Stromal cell of bone marrow (primary cell): ENCODE measurements at places on chromosomes 16 and 17.

DNA sequence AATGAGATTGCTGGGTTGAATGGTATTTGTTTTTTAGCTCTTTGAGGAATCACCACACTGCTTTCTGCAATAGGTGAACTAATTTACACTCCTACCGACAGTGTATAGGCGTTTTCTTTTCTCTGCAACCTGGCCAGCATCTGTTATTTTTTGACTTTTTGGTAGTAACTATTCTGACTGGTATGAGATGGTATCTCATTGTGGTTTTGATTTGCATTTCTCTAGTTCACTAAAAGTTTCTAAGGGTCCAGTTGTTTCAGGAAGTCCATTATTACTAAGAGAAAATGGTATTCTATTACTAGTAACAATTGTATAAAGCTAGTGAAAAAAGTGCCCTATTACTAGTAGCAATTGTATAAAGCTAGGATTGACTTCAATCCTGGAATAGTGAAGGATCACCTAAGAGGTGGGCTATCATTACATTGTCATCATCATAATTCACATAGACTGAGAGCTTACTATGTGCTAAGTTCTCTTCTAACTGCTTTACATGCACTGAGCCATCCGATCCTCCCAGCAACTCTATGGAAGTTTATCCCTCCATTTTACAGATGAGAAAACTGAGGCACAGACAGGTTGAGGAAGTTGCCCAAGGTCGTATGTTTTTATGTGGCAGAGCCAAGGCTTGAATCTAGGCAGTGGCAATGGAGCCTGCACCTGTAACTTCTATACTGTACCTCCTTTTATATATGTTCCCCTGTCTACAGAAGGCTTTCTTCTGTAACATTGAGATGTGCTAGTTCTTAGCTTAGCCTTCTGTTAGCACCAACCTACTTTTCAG lies 13.4 kb upstream of the SMIM36 start:
- DNase-seq, result no peak

DNA sequence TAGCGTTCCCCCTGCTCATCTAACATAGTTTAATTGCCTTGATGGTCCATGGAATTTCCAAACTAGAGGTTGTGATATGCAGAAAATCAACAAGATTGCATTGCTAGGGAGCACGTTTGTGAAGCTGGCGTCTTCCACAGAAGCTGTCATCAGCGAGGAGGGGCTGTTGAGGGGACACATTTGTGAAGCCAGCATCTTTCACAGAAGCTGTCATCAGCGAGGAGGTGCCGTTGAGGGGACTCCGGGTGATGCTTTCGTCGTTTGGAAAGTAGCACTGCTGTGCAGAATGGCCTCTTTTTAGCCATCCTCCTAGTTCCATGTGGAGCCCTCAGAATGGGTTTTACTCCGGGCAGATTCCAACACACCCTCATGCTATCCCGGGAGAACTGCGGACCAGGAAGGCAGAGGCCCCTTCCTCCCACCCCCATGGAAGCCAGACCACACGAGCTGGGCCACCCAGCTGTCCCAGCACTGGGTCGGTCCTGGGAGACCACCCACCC lies 119.6 kb upstream of the CHMP6 start:
- DNase-seq, result no peak

DNA sequence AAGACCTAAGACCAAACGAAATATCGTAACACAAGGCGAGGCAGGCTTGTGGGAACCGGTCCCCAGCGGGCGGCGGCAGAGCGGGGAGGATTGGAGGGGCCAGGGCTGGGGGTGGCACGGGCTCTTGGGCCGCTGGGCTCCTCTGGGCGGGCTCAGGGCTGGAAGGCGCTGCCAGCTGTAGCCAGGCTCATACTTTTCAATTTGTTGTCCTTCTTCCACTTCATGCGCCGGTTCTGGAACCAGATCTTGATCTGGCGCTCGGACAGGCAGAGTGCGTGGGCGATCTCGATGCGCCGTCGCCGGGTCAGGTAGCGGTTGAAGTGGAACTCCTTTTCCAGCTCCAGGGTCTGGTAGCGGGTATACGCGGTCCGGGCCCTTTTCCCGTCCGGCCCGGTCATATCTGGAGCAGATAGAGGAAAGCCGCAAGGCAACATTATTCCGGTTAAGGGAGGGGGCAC lies 1.5 kb downstream of the HOXB5 start:
- no peak for DNase-seq

GRCh38 chr17:8119581-8120519 lies 1.5 kb upstream of the ALOXE3 start:
- DNase-seq, result peak; percentile 70

- no peak for DNase-seq
These were observed 490.5 kb upstream of the CA10 start for GRCh38 chr17:52648995-52649394.

DNA sequence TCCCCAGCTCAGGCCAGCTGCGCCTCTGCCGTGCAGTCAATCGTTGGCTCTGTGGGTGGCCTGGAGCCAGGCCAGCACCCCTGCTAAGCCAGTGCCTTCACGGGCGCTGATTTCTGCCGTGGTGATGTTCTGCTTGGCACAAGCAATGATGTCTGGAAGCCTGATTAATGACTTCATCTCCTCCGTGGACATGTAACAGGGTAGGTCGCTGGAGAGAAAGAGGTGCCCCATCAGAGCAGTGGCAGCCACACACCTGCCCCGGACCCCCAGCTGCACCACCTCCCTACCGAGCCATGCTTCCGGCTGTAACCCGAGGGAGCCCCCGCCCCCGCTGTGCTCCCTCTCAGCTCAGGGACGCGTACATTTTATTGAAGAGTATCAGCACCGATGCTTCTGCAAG lies 1.9 kb downstream of the ARL16 start:
- no peak for DNase-seq

- DNase-seq, result no peak
These were observed 126.4 kb downstream of the C16orf78 start for GRCh38 chr16:49499869-49500610.

DNA sequence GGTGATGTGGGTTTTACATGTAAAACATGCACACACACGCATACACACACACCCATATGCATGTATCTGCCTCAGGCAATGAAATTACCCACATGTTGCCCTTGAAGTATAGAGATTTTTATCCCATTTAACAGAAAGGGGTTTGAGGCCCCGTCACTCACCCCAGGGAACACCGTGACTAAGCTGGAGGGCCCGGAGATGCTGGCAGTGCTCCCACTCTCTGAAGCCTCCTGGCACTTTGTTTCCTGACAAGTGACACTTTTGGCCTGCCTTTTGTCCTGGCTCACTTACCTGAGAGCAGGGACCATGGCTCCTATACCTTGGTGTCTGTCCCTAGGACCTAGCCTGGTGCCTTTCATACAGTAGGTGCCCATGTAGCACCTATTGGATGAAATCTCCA lies 50.0 kb upstream of the TNRC6C start:
- DNase-seq, result no peak

GRCh38 chr17:68662037-68662432 lies 60.9 kb upstream of the FAM20A start:
- no peak for DNase-seq

GRCh38 chr16:72199761-72200337 lies 27.9 kb upstream of the PMFBP1 start:
- DNase-seq, result no peak

DNA sequence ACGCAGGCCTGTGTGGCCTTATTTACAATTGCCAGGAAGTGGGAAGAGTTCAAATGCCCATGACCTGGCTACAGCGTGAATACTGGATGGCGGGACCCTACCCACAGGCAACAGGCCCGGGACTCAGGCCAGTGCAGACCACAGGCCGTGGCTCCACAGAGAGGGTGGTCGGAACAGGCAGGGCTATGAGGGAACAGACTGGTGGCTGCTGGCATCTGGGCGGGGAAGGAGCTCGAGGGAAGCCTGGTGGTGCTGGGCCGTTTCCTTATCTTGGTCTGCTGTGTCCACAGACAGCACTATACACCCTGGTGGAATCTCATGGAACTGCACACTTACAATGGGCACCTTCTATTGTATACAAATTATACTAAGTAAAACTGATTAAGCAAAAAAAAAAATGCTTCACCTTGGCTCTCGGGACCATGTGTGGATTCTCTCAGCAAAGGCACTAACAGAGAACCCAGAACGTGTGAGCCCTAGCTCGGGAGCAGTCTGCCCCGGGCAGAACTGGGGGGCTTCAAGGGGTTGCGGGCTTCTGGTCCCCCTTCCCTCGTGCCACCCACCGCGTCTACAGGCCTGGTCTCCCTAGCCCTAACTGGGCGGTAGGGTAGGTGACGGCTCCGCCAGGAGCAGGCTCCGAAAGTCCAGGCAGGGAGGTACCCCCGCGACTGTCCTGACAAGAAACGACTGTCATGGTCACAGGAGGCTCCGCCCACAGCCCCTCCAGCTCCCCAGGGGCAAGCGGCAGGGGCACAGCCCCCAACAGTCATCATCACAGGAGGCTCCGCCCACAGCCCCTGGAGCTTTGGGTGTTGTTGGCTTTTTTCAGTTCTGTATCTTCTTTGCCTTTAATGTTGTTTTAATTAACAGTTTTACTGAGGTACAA lies 21.8 kb downstream of the CEP131 start:
- peak; percentile 46 for DNase-seq

GRCh38 chr16:58628845-58629732 lies 537 bp downstream of the CNOT1 start:
- DNase-seq, result no peak

DNA sequence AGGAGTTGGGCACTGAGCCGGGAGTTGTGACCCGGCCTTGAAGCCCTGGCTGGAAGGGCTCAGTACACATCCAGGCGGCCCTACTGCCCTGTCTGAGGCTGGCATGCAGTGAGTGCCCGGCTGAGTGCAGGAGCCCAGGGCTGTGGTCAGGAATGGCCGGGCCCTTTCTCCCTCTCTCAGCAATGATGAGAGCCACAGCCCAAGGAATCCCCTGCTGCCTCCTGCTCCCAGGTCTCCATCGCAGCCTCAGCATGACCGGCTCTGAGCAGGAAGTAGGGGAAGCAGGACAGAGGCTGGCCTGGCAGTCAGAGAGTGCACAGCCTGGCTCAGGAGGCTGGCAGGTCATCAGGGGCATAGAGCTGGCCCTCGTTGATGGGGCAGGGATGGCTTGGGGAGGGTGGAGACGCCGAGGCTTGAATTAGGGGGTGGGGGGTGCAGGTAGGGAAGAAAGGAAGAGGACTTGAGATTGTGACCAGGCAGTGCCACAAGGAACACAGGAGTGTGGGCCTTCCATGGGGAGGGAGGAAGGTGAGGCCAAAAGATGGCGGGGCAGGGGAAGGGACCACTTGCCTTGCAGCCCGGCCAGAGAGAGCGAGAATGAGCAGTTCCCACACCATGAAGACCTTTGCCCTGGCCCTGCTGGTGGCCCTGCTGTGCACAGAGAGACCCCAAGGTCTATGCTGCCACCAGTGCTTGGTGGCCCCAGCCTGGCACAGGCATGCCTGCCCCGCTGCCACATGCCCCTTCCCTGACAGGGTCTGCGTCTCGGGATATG lies 32.1 kb upstream of the KRT17 start:
- no peak for DNase-seq

GRCh38 chr16:4053301-4053845 lies 62.9 kb downstream of the ADCY9 start:
- peak; percentile 27 for DNase-seq

- DNase-seq, result no peak
These were observed 114.4 kb downstream of the GRIN2A start for GRCh38 chr16:10067835-10068234.

DNA sequence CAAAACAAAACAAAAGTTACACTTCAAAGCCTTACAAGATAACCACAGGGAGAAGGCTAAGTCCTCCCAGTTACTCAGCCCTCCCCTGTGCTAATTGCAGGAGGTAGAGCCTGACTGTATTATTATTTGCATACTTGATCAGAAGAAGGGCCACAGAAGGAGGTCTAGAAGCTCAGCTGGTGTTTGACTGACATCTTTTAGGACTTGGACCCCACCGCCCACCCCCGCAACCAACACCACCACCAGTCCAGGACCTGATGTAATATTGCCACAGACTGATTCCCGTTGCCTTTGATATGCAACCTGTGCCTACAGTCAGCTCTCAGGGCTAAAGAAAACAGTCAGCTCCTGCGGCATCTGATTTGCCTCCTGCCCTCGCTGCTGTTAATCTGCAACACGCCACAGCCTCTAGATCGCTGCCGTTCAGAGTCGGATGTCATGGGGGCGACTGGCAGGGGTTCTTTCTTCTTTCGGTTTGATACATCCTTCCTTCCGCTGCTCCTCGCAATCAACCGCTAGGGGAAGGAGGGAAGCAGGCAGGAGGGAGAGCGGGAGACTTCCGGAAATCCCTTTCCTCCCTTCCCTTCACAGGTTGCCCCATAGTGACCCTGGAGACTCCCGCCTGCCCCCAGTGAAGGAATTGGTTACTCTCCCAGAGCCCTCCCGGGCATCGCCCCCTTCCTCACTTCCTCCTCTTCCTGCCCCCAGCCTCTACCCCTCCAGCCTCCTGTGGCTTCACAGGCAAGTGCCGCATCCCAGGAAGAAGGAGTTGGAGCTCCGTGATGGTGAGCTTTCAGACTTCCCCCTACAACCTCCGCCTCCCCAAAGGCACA lies 90.5 kb upstream of the SOX9 start:
- DNase-seq, result peak; percentile 41

DNA sequence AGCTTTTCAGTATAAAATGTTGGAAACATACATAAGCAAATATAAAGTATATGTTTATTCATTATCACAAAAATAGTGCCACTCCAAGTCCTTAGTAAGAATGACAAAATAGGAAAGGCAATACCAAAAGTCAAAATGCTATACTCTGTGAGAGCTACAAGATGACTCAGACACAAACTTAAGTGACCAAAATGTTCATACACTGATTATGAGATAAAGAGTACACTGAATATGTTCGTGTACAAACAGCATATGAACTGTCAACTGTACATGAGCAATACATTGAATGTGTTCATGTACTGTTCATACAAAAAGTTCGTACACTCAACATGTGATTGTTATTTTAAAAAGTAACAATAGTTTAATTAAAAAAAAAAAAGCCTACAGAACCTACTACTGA lies 103.3 kb downstream of the CA4 start:
- no peak for DNase-seq
